ENCODE measurements at places on chromosomes 13 and 19. TPM values are rescaled to one million over a fixed set of nuclear protein-coding genes. Genes with fewer than 3 reads are reported as not detected.

The TNFSF9 gene
- total RNA-seq: 5.7 TPM

The CCL25 gene
- not detected for total RNA-seq

The GPR183 gene
- total RNA-seq: 43.7 TPM

The DMKN gene
- not detected for total RNA-seq

The CAMSAP3 gene
- 0.13 TPM for total RNA-seq

The TNNI3 gene
- not detected for total RNA-seq

The CRB3 gene
- total RNA-seq: 0.93 TPM

The FUT6 gene
- not detected for total RNA-seq

The TMC4 gene
- 2.8 TPM for total RNA-seq

The RAB11B gene
- total RNA-seq: 90.9 TPM

The NOTCH3 gene
- not detected for total RNA-seq
